ENCODE measurements at places on chromosomes 2 and 18. TPM values are rescaled to one million over a fixed set of nuclear protein-coding genes. Genes with fewer than 3 reads are reported as not detected.

Gene EGR4
- total RNA-seq, result not detected

Gene FSHR
- not detected for total RNA-seq

Gene FHOD3
- 10.1 TPM for total RNA-seq

Gene SERPINB3
- not detected for total RNA-seq

Gene UCN
- not detected for total RNA-seq

Gene SERPINB12
- total RNA-seq, result not detected

Gene PNO1
- total RNA-seq, result 12.6 TPM

Gene RBM44
- total RNA-seq, result 0.11 TPM

Gene MERTK
- total RNA-seq, result under 0.01 TPM

Gene ANKRD44
- 8.9 TPM for total RNA-seq

Gene CDK15
- 1.3 TPM for total RNA-seq
